Panc1 (cell line): ENCODE measurements at places on chromosomes 11 and 22.

DNA sequence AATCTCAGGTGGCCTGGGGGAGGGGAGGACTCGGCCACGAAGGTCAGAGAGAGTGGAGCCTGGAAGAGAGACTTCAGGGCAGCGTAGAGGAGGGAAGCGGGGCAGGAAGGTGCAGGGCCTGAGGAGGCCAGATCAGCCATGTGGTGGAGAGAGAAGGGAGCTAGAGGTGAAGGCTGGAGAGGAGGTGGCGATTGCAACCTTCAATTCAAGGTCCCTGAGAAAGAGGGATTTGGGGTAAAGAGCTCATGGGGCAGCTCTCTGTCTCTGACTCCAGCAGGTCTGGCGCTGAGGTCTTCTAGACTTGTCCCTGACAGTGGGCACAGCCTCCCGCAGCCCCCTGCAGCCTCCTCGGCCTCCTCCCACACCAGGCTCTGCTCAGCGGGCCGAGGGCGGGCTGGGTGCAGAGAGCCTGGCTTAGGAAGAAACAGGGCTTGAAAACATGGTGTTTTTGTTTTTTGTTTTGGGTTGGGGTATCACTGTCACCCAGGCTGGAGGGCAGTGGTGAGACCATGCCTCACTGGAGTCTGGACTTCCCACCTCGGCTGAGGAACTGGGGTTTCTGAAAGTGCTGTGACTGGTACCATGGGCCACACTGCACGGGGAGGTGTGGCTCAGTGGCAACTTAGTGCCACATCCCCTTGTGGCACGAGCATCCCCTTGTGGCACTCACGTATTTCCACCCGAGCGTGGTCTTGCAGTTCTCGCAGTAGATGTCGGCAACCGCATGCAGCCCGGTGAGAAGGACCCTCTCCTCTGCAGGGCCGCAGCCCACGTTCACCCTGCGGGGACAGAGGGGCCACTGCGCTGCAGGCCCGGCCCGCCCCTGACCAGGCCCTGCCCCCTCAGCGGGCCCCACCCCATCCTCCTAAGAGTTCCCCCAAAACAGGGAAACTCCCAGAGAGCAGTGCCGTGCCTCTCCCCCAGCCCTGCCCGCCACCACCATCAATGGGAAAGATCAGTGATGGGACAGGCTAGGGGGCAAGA lies 32.6 kb downstream of the YPEL1 start:
- no peak for DNase-seq

DNA sequence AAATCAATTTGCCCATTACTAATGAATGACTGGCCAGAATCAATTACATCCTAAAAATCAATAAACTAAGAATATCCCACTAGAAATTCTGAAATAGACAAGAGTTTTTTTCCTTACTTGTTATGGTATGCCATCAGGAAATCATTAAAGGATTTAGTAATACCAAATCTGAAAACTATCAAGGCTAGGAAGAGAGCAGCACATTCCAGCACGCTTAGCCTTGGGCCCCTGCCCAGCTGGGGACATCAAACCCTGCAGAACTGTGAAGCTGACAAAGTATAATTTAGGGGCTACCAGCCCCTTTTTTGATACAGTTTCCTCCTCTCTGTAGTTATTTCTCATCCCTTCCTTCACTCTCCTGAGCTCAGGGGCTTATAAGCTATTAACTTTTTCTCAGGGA lies 247.8 kb upstream of the ZC3H12C start:
- DNase-seq: no peak

- no peak for DNase-seq
These were observed 53.7 kb upstream of the HMGXB4 start for GRCh38 chr22:35203583-35203982.

DNA sequence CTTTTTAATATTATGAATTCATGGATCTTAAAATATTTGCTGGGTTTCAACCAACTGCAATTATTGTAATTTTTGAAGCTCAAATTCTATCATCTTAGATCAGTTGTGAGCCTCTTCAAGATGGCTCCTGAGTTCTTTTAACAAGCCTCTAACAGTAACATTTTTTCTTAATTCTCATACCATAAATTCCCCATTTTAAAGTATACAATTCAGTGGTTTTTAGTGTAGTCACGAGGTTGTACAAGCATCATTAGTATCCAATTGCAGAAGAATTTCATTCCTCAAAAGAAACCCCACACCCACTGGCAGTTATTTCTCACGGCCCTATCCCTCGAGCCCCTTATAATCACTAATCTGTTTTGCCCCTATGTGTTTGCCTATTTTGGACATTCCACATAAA lies 270.8 kb downstream of the SBF2 start:
- DNase-seq: no peak

- no peak for DNase-seq
These were observed 105.0 kb downstream of the TRPC6 start for GRCh38 chr11:101478587-101479369.

DNA sequence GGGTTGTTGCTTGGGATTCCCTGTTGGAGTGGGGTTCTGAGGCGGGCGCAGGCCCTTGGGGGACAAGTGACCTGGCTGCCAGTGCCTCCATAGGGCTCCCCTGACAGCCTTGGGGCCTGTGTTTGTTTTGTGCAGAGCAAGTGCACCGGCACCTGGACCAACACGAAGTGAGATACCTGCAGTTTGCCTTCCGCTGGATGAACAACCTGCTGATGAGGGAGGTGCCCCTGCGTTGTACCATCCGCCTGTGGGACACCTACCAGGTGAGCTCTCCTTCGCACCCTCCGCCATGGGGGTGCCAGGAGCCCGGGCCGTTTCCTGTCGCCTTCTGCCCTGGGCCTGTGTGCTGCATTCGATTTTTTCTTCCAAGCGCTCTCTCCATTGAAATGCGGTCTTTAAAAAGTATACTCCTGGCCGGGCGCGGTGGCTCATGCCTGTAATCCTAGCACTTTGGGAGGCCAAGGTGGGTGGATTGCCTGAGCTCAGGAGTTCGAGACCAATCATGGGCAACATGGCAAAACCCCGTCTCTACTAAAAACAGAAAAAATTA lies 274.6 kb downstream of the TBC1D22A start:
- DNase-seq: no peak

DNA sequence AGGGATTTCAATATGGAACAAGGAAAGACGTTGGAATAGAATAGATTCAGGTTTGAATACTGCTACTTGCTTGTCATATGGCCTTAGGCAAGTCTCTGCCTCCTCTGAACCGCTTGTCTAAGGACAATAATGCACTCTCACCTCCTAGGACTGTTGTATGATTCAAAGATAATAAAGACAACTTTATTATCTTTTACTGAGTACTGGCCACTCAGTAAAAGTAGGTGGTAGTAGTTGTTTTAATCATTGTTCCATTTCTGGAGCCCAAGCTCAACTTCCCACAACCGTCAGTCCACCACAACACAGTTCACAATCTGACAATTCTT lies 134.2 kb downstream of the ME3 start:
- DNase-seq: no peak

DNA sequence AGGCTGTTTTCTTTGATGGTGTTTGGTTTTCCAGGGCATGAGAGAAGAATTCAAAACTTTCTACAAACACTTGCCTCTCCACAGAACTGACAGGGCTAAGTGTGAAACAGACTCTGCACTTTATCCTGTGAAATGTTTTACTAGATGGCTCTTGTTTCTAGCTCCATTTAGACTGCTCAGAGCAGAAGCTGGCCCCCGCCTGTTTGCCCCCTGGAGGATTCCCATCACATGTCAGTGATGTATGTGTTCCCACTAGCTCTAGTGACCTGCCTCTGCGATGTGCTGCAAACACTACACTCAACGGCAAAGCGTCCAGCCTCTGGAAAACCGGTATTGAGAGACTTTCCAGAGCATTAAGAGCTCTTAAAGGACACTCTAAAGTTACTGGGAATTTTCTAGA lies 41.4 kb upstream of the PCF11 start:
- DNase-seq: no peak

- DNase-seq: no peak
These were observed 762 bp downstream of the MTMR3 start for GRCh38 chr22:29883775-29884097.

- no peak for DNase-seq
These were observed 68.7 kb downstream of the PPFIBP2 start for GRCh38 chr11:7582338-7582985.

GRCh38 chr11:131674051-131674755 lies 303.8 kb downstream of the NTM start:
- peak; percentile 47 for DNase-seq

DNA sequence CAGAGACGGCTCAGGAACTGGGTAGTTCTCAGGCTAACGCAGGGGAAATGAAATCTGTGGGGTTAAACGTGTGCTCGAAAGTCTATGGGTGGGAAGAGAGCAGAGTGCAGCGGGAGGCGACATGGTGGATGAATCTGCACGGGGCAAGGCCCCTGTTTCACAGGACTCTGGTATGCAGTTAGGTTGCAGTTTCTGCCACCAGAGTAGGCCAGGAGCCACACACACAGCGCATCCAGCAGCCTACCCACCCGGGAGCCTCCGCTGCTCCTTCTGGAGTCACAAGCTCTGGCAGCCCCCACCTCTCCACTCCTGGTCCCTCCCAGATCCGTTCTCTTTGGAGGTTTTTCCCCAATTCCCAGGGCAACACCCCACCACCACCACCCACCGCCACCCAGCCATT lies 27.0 kb downstream of the SPATA19 start:
- DNase-seq: no peak

- DNase-seq: no peak
These were observed 34.2 kb downstream of the MRGPRD start for GRCh38 chr11:68946416-68947090.

GRCh38 chr22:36816339-36816635 lies 548 bp downstream of the PVALB start:
- DNase-seq: no peak

DNA sequence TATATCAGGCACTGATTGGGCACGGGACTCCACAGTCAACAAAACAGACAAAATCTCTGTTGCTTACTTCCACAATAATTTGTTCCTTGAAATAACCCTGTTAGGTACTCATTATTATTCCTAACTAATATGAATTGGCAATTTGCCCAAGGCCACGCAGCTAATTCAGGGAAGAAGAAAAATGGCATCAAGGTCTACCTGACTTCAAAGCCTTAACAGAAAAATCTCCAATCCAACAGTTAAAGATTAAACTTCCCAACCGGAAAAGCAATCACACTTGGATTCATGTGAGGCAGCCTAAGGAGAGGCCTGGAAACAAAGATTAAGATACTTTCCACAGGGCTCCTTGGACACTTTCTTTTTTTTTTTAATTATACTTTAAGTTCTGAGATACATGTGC lies 68.9 kb downstream of the PRCP start:
- no peak for DNase-seq

GRCh38 chr11:8259306-8259959 lies 4.2 kb downstream of the LMO1 start:
- DNase-seq: no peak

- no peak for DNase-seq
These were observed 31.4 kb downstream of the ADAMTS8 start for GRCh38 chr11:130396965-130397364.

DNA sequence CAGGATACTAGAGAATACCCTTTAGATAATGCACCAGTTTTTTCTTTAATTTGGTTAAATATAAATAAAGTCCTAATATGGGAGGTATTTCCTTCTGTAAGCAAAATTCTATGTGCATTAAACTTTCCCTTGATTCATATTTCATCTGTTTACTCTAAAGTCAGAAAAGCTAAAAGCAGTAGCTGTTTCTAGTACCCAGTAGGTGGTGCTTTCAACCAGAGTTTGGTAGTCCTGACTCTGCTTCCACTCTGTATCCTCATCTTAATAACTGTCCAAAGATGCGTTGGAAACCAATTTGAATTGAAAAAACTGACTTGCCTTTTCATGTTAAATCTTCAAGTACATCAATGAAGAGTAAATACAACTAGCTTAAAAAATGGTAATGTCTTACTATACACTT lies 1065.2 kb downstream of the JRKL start:
- no peak for DNase-seq

DNA sequence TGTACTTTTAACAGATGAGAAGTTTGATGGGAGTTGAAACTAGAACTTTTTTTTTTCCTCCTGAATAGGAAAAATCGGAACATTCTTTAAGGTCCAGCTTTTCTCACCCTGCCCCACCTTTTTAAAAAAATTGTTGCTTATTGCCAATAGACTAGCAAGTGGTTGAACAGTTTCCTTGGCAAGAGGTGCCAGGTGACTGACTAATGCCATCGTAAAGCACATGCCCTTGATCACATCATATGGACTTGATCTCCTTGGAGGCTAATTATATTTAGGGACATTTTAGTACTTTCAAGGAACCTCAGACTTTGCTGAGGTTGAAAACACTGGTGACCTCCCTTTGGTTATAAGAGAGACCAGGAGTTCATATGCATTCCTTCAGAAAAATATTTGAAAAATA lies 57.6 kb downstream of the MTMR3 start:
- no peak for DNase-seq

GRCh38 chr11:19433367-19433766 lies 192.6 kb upstream of the E2F8 start:
- DNase-seq: no peak

- DNase-seq: no peak
These were observed 24.7 kb upstream of the PANX2 start for GRCh38 chr22:50145721-50146438.

GRCh38 chr22:38900677-38901076 lies 28.7 kb upstream of the CBX6 start:
- DNase-seq: no peak

- DNase-seq: no peak
These were observed 69.7 kb downstream of the GLYATL1 start for GRCh38 chr11:59008947-59009346.

- DNase-seq: no peak
These were observed 583.3 kb upstream of the TENM4 start for GRCh38 chr11:80024119-80024518.

- no peak for DNase-seq
These were observed at the start of gene SLCO2B1 for GRCh38 chr11:75150879-75151278. Gene SLCO2B1 (plus strand): TSS chr11:75151107. CDS start chr11:75151382, 275 bp downstream.

- DNase-seq: no peak
These were observed at the start of gene KCNQ1 for GRCh38 chr11:2444821-2445745. Gene KCNQ1 (plus strand): TSS chr11:2445008. CDS start chr11:2445099, 91 bp downstream.

GRCh38 chr11:34667810-34668582 lies 47.1 kb downstream of the EHF start:
- no peak for DNase-seq

GRCh38 chr11:67351275-67352005 lies 1.9 kb downstream of the POLD4 start:
- DNase-seq: no peak

DNA sequence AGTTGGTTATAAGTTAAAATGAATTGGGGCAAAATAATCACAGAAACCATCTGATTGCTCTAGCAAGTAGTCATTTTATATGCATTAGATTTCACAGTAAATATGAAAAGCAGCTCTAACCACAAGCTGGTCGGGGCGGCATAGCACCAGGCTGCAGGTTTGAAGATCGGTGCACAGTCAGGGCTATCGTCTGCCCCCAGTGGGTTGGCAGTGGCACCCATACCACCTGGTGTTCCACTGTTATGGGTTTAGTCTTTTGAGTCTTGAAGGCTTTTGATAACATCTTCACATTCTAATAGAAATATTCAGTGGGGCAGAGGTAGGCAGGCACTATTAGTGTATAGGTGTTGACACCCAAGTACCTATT lies 62.1 kb downstream of the GRK3 start:
- no peak for DNase-seq

- no peak for DNase-seq
These were observed 30.7 kb upstream of the PRODH start for GRCh38 chr22:18966748-18967147.
